ENCODE measurements at places on chromosomes 1 and 21.

GRCh38 chr21:26449161-26449560 lies 123.9 kb downstream of the CYYR1 start:
- DNase-seq = no peak

DNA sequence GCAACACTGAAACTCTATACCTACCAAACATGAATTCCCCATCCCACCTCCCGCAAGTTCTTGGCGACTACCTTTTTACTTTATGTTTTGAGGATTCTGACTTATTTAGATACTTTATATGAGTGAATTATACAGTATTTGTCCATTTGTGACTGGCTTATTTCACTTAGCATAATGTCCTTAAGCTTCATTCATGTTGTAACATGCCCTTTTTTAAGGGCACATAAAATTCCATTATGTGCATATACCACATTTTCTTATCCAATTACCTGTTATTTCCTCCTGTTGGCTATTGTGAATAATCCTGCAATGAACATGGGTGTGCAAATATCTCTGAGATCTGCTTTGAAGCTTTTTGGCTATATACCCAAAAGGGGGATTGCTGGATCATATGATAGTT lies 22.0 kb upstream of the CHIT1 start:
- no peak for DNase-seq

GRCh38 chr1:175511496-175511895 lies 231.9 kb downstream of the TNR start:
- no peak for DNase-seq

DNA sequence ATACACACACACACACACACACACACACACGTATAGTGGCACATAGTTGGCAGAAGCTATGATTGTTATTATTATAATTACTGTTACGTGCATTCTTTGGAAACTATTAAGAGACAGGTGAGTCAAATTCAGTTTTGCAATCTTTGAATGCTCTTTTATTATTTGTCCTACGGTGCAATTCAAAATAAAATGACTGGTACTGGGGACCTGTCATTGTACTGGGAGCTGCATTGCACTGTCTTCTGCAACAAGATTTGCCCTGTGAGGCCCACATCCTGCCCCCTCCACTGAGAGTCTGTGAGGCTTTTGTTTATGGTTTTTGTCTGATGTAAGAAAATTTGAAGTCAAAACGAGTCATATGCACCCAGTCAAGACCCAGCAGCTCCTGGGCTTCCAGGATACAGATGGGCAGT lies 1.9 kb downstream of the LY9 start:
- DNase-seq = no peak

DNA sequence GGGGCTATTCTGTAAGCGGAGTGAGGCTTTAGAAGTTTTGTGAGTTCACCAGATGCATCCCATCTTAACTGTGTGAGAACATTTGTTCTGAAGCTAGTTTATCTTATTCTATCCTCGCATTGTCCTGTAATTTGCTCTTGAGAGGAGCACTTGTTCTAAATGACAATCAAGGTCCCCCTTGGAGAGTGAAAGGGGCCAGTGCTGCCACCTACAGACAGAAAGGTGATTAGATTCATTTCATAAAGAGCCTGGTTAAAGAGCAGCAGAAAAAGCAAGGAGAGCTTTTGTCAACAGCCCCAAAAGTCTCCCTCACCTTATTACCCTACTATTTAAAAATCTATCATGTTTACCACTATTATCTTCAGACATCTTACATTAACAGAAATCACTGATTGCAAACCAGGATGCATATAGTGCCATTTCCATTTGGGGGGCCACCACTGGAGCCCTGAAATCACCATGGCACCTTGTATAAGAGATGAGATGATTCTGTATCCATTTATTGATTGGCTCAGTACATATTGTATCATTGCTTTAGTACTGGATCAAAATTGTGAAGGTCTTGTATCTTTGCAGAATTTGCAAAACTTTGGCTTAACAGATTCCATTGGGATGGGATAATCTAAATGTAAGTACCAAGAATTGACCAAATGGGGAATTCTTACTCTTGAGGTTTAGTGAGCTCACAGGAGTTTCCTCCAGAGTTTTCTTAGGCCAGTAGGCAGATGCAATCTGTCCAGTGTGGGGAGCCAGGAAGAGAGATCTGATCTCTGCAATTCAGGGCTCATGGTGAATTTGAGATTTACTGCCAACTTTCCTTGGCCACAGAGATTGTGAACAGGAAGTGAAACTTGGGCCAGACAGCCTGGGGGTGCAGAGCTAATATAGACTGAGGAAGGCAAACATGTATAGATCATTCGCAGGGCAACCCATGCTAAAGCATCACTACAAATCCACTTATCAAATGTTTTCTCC lies 64.3 kb upstream of the TRABD2B start:
- peak; percentile 32 for DNase-seq

- no peak for DNase-seq
Measured at GRCh38 chr1:22228505-22228911, 85.6 kb upstream of the WNT4 start.

- DNase-seq = peak; percentile 55
Measured at GRCh38 chr1:171126504-171126903, 35.8 kb downstream of the FMO3 start.

DNA sequence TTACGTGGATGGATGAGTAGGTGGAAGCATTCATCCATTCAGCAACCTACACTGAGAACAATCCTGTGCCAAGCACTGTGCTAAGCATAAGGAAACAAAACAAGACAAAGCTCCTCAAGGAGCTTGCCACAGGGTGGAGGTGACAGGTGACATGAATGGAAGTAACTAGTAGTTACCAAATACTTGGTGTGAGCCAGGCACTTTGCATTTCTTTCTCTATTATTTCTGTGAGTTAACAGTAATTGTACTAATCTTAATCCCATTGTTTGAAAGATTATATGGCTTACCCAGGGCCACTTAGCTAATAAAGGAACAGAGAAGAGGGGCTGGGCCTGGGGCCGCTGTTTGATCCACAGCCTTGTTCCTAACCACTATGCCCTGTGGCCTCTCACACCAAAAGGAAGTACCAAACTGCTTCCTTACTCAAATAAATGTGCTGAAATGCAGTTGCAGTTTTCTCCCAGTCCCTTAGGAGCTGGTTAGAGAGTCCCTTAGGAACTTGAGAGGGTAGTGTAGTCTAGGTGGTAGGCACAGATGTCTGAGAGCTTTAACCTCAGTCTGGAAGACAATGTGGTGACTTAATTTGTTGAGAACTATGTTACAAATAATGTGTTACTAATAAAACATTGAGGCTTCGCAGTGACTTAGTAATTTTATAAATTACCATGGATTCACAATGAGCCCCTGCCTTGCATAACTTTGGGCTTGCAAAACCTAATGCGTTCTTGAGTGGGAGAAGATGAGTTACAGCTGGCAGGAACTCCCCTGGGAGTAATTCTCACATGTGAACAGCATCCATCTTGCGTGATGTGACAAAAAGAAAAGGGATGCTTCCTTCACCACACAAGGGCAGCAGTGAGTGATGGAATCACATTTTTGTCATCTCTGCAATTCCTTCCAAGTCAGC lies 69.8 kb downstream of the MPZL1 start:
- no peak for DNase-seq

- DNase-seq = no peak
Measured at GRCh38 chr21:26453267-26453666, 119.8 kb downstream of the CYYR1 start.

DNA sequence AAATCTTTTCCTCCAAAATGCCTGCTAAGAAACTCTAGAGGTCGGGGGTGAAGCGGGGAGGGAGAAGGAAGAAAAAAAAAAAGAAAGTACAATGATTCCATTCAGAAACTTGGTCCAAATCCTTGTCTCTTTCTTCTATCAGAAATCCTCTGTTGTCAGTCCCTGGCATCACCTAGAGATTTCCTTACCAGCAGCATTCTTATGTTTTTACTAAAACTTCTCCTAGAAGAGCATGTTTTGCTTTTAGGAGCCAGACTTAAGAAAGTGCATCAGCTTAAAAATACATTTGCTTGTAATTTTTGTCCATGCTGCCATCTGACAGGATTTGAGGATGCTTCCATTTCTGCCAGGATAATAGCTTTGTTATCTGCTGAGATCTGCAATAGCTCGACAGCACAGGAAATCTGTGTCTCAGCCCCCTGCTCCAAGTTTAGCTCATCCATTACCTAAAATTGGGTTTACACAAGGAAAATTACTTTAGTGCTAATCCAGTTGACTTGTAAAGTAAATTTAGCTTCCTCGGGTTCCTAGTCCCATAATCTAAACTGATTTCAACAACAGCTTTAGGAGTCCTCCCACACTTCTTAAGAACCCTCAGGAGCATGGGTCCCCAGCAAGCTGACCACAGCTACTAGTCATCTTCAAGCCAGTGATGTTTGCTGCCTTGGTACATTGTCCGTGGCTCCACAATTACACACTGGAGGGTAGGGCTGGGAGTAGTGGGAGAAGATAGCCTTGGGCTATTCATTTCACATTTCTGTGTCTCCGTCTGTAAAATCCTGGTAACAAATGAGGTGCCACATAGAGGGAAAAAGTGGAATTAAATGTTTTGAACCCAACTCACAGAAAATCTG lies 92.3 kb upstream of the UBE2U start:
- no peak for DNase-seq

DNA sequence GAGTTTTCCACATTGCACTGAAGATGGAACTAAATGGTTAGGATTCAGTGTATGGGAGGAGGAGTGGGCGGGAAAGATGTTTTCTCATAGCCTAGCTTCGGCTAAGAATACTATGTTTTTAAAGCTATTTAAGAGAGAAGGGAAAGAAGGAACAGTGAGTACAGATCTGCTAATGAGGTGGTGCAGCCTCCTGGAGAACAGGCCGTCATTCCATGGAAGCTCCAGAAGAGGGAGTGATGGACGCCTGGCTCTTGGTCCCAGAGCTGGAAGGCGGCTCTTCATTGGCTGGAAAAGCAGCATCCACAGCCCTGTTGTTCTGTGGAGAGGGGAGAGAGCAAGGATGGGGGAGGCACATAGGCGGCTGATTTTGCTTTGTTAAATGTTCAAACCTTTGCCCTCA lies 6.9 kb downstream of the CAMK1G start:
- no peak for DNase-seq

- DNase-seq = no peak
Measured at GRCh38 chr1:5815211-5815610, 177.0 kb downstream of the NPHP4 start.

DNA sequence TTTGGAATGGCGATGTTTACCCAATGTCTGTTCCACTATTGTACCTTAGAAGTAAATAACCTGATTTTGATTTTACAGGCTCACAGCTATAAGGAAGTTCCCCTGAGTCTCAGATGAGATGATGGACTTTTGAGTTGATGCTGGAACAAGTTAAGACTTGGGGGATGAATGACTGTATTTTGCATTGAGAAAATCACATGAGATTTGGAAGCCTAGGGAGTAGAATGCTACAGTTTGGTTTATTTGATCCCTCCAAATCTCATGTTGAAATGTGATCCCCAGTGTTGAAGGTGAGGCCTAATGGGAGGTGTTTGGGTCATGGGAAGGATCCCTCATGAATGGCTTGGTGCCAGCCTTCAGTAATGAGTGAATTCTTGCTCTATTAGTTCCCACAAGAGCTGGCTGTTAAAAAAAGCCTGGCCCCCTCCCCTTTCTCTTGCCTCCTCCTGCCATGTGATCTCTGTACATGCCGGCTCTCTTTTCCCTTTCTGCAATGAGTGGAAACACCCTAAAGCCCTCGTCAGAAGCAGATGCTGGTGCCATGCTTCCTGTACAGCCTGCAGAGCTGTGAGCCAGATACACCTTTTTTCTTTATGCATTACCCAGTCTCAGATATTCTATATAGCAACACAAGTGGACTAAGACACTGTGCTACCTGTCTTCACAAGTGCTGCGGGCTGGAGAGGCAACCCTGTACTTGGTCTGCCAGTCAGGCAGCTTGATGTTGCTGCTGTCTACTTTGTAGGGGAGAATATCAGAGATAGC lies 77.0 kb upstream of the TLR5 start:
- DNase-seq = no peak

- DNase-seq = no peak
Measured at GRCh38 chr1:25993197-25993951, 4.5 kb downstream of the PAFAH2 start.

GRCh38 chr1:27752360-27752759 lies 20.7 kb upstream of the STX12 start:
- DNase-seq = no peak

- no peak for DNase-seq
Measured at GRCh38 chr1:82597649-82598048, 796.9 kb downstream of the ADGRL2 start.

GRCh38 chr1:44035726-44036408 lies 4.6 kb upstream of the SLC6A9 start:
- peak; percentile 30 for DNase-seq

- no peak for DNase-seq
Measured at GRCh38 chr1:24528744-24529143, 26.1 kb downstream of the RCAN3 start.

GRCh38 chr1:44347280-44347679 lies 7.8 kb downstream of the ERI3 start:
- DNase-seq = no peak

GRCh38 chr1:161721738-161722343 lies 497 bp downstream of the FCRLB start:
- no peak for DNase-seq

- no peak for DNase-seq
Measured at GRCh38 chr1:31699341-31699891, 4.4 kb downstream of the COL16A1 start.

GRCh38 chr1:43402089-43402865 lies 12.6 kb downstream of the SZT2 start:
- DNase-seq = no peak

- DNase-seq = no peak
Measured at GRCh38 chr1:14822493-14822892, 224.0 kb downstream of the KAZN start.

- peak; percentile 34 for DNase-seq
Measured at GRCh38 chr1:118291661-118292060, 106.6 kb upstream of the SPAG17 start.
